ENCODE measurements at places on chromosomes 12 and 14.

DNA sequence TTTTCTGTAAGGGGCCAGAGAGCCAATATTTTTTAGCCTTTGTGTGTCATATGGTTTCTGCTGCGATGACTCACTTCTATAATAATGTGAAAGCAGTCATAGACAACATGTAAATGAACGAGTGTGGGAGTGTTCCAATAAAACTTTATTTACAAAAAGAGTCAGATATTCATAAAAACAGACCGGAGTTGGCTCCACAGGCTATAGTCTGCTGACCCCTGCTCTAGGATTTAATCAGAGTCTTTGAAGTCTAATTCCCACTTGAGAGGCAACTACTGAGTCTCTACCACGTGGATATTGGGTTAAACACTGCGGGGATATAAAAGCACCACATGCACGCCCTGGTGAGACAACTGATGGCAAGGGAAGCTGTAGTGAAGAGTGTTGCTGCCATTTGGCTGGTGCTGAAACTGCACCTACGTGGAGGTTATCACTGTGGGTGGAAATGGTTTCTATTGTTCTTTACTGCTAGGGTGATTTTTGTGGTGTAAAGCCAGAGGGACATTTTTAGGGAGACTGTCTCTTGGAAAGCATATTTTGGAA is 3.6 kb upstream of the NINJ2 start:
- DNase-seq = peak; percentile 63

- DNase-seq = no peak
Measured at GRCh38 chr14:104390941-104391901, 188.3 kb upstream of the C14orf180 start.

GRCh38 chr12:104187446-104188155 is 28.0 kb upstream of the TXNRD1 start:
- DNase-seq = no peak

- DNase-seq = peak; percentile 72
Measured at GRCh38 chr12:94640134-94640928, 10.0 kb downstream of the TMCC3 start.

DNA sequence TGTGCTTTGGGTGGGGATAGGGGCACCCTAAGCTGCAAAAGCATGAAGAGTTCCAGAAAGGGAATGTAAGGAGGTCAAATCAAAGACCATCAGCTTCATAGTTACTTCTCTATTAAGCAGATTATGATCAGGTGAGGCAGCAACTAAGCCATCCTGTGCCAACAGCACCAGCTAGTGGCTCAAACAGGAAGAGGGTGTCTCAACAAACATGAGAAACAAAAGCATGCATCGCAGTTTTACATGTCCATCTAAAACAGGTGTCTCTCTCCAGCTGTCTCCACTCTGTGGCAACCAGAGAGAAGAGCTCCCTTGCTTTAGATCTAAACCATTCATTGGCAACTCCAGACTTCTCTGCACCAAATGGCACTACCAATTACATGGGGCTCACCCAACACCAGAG is 52.9 kb downstream of the ACTN1 start:
- no peak for DNase-seq

DNA sequence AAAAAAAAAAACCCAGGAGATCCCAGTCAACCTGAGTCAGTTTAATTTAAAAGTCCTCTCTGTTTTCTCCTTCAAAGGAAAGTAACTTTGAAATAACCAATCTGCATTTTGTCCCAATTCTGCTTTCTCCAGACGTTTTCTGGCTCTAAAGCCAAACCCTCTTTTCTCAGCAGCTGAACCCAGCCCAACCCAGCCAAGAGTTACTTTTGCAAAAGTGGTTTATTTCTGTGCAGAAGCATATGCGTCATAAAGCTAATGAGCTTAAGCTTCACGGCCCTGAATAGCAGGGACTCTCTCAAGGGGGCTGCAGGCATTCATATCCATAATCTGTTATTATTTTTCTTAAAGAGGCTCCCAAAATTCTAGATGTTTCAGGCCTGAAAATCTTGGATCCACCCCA is 176.6 kb downstream of the GALC start:
- no peak for DNase-seq

- DNase-seq = no peak
Measured at GRCh38 chr12:19181666-19182426, 52.3 kb downstream of the PLEKHA5 start.

GRCh38 chr14:74531467-74531866 is 37.9 kb downstream of the ISCA2 start:
- DNase-seq = no peak

- peak; percentile 67 for DNase-seq
Measured at GRCh38 chr14:60327447-60328331, 78.7 kb downstream of the PPM1A start.

GRCh38 chr14:82915381-82915780 is 1381.7 kb upstream of the SEL1L start:
- no peak for DNase-seq

DNA sequence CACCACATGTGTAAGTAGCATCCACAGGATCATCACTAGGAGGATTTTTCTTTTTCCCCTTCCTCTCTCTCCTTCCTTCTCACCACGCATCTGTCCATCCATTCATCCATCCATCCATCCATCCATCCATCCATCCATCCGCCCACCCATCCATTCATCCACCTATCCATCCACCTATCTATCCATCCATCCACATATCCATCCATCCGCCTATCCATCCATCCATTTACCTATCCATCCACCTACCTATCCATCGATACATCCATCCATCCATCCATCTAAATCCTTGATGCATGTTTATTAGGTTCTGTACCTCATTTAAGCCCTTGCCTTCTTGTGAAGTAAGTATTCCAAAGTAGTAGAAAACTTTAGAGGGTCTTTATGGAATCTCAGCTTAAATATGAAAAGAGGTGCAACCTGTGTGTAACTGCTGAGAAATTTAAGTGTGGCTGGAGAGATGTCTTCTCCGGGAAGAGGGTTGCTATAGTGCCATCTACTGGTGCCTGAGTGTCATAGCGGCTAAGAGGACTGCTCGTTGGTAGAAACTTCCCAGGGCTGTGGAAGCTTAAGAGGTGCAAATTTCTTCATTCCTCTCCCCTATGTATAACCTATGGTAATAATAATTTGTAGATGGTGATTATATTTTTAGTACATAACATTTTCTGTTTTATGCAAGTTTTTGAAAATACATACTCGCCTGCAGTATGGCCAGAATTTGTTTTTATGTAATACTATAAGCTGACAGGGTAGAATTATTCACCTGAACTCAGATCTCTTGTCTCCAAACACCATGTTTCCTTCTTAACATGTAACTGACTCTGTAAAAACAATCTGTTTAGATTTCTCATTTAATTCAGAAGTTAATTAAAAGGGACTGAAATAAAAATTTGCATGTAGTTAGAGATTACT is 46.0 kb downstream of the MYO1H start:
- DNase-seq = peak; percentile 32

DNA sequence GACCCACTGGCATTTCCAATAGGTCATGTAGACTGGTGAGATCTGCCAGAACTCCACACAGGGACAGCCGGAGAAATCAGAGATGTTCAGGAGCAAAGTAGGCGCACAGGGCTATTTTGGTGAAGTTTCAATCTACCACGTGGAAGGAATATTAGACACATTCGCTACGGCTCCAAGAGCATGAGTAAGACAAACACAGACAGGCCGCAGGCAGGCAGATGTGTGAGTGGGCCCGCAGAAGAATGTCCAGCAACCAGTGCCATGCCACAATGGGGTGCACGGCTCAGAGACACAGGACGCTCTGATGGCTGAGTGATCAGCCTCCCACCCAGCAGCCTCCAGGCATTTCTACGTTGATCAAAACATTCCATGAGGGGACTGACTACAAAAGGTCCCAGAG is 10.4 kb downstream of the SLC15A4 start:
- DNase-seq = no peak

- DNase-seq = no peak
Measured at GRCh38 chr14:73250317-73250713, 13.0 kb downstream of the PAPLN start.

GRCh38 chr12:79187032-79187431 is 322.5 kb downstream of the SYT1 start:
- no peak for DNase-seq
